ENCODE measurements at places on chromosomes 1 and 21.

GRCh38 chr1:175514387-175514953 lies 228.9 kb downstream of the TNR start:
- DNase-seq, result no peak

DNA sequence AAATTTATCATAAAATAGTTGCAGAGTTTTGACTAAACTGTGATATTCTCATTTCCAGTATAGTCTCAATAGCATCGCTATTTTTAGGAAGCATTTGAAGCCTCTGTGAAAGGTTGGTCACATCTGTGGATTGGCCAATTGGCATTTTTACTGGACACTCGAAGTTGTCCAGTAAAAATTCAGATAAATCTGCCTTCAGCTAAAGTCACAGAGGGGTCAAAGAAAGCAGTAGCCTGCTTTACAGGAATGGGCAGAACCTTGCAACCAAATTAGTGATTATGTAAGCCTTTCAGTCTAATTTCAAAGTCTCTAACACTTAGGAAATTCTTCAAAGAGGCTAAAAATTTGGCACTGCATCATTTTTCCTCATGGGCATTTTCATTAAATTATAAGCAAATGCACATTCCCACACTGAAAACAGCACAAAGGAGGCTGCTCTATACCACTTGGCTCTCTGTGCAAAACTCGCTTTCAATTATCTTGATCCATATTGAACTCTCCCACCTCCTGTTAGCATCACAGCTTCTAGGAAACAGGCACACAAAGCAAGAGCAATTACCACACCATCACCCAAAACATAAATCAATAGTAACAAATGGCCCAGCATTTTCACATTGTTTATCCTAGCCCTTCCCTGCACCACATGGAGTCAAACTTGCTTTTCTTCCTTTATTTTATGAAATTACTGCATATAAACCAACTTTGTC lies 318.5 kb upstream of the DUSP10 start:
- DNase-seq, result no peak

DNA sequence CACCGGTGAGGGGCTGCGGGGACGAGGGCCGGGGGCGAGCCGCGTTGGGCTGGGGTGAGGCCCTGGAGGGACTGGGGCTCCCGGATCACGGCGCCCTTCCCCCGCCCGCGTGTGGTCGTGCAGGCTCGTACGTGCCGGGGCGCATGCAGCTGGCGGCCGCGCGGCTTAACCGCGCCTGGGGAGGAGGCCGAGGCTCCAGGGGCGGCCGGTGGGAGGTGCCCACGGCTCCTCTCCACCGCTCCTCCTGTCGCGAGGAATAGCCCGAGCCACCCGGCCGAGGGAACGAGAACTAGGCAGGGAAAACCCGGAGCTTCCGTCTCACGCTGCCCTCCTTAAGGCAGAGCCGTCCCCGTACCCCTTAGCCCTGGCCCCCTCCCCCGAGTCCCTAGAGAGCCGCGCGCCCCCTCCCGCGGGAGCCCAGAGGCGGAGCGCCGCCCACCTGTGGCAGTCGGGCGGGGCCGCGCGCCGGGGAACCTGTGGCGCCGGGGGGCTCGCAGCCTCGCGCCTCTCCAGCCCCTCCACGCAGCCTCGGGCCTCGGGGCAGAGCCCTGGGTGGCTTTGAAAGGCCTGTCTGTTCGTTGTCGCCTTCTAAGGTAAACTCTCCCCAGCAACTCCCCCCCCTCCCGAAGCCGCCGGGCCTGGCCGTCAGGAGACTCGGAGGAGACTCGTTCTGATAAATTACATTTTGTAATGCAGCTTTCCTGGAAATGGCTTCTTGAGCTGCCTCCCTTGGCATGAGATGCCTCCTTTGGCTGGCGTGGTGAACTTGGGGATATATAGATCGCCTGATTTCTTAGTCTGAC lies 746 bp downstream of the AK4 start:
- no peak for DNase-seq

DNA sequence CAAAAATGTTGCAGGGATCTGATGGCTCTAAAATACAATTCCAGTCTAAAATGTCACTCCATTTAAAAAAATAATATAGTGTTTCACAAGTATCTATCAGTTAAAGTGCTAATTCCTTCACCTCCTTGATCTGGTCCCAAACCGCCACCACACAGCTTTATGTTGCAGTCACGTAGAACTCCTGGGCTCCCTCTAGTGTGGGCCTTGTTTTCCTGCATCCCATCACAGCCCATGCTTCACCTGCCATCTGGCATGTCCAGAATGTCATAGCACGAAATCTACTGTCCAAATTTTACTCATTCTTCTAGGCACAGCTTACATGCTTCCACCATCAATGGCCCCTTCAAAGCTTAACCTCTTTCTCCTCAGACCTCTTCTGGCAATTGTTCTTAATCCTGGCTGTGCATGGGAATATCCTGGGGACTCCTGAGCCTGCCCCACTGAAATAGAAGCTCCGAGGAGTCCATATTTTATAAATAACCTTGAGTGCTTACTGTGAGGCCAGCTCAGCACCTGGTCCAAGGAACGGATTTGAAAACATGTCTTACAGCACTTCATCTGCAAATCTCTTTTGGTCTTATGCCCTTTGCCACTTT lies 15.5 kb downstream of the FYB2 start:
- DNase-seq, result no peak

DNA sequence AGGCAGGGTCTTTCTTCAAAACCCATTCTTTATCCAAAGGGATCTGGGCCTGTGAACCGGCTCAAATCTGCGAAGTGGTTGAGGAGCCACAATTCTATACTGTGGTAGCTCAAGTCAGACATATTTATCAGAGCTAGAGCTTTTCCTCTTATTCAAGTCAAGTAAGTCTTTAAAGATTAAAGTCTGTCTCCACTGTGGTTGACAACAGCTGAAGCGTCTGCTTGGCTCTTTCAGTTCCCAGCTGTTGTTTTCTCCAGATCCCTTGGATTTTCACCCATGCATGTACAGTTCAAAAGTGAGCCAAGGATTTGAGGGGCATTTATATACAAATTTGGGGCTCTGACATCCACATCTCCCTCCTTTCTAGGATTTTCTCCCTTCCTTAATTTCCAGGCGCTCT lies 66.9 kb downstream of the C1orf185 start:
- DNase-seq, result no peak

- no peak for DNase-seq
These were observed 5.7 kb upstream of the OLIG2 start for GRCh38 chr21:33019885-33020557.

All from activated effector memory CD4-positive, alpha-beta T cell treated with Interleukin-2 at 50 U/mL for 16 hours (primary cell).